T-helper 2 cell (primary cell): ENCODE measurements at places on chromosomes 2 and 18.
A peak's percentile ranks its signal among the peaks of the same experiment; 100 is the strongest.

DNA sequence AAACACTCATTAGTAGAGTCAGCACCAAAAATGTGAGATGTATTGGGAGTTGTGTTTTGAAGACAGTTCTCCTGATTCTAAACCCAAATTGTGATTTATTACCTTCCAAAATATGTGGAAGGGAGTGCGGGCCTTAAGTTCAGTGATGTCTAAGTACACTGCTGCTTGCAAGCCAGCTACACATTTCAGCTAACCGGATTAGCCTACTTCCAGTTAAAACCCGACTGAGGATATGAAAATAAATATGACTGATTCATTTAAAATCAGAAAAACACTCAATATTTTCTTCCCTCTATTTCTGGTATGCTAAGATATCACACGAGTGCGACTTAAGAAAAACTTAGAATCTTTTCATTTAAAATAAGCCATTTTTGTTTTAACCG, 907 bp downstream of the FHL2 start:
- no peak for DNase-seq

- DNase-seq = no peak
Observed at GRCh38 chr2:162579169-162579568, 235.2 kb downstream of the GCA start.

DNA sequence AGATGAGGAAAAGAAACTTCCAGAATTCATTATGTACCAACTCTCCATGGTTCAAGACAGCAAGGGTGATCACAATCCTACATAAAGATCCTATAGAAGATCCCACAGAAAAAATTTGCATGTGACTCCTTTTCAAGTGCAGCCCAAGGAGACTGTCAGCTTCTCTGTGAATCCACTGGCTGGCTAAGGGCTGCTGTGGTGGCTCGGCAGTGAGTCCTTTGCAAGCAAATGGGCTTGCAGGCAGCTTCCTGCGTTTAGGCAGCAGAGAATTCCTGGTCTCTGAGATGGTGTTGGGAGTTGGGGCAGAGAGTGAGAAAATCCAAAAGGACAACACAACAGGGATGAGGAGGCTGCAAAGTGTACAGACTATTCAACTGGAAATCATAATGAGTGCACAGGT, 43.4 kb downstream of the NABP1 start:
- DNase-seq = no peak

GRCh38 chr18:62209046-62209445, 22.0 kb downstream of the RELCH start:
- no peak for DNase-seq

- DNase-seq = no peak
Observed at GRCh38 chr2:148719941-148720436, 75.4 kb downstream of the EPC2 start.

GRCh38 chr2:142321706-142322280, 191.0 kb upstream of the LRP1B start:
- no peak for DNase-seq

GRCh38 chr2:31269087-31269486, 35.1 kb downstream of the EHD3 start:
- DNase-seq = no peak

DNA sequence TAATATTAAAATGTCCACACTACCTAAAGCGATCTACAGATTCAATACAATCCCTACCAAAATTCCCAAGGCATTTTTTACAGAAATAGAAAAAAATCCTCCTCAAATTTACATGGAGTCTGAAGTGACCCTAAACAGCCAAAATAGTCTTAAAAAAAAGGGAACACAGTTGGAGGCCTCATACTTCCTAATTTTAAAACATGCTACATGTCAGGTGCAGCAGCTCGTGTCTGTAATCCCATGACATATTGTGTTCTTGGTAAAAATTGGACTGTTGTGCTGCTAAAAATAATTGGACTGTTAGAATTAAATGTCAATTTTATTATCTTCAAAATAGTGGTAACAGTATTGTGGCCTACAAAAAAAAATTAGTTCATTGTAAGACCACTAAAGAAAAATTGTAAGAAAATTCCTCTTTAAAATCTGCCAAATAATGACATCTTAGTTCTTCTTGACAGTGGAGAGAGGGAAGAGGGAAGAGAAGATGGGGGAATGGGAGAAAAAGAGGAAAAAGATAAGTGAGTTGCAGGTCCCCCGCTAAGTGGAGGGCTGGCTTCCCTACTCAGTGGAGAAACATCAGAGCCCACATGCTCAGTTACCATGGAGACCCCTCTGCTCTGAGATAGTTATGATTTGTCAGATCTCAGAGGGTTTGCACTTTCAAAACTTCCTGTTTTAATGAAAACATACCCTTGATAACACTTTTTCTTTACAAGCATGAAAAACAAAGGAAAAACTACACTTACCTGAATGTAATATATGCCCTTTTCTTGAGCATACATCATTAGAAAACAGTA, 46.5 kb downstream of the UNC50 start:
- peak; percentile 20 for DNase-seq

DNA sequence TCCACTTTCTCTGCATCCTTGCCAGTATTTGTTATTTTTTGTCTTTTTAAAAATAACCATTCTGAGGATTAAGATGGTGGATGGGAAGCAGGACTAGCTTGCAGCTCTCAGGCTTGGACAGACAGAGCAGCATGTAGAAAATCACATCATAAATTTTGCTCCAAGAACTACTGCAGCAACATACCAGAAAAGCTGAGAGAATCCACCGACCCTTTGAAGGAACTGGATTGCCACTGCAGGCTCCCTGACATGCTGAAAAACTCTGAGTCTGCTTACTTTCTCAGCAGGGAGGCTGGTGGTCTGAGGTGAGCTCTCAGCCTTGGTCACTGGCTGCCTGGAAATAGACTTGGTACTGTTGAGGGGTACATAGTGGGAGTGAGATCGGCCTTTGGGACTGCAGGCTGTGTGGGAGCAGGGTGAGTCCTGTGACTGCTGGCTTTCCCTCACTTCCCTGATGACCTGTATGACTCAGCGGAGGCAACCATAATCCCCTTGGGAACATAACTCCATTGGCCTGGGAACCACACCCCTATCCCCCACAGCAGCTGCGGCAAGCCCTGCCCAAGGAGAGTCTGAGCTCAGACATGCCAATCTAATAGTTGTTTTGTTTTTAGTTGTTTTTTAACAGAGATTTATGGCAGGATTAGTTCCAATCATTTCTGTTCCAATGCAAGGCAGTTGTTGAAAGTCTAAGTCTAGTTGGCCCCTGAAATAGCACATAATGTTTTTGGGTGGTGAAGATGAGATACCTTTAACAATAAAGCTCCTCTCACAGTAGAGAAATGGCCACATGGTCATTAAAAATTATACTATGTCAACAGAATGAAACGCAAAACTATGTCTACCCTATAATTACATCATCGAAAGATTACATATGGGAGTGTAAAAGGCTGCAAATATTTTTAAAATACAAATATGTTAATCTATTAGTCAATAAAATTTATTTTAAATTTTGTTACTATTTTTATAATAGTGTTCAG, 414.2 kb upstream of the CHAC2 start:
- DNase-seq = no peak

DNA sequence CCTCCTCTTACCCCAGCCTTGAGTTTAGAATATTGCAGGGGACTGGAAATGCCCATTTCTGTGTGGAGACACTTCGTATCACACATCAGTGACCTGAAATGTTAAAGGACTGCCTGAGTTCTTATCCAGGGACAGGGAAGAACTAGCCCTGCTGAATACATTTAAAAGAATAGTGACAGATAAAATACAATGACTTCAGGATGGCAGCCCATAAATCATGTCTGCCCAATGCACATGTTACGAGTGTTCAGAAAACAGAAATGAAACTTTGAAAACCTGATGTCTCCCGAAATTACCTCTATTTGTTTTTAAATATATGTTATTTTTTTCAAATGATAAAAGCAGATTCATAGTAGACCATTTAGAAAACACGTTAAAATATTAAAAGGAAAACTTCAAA, 22.3 kb upstream of the RAB12 start:
- DNase-seq = no peak

- no peak for DNase-seq
Observed at GRCh38 chr18:59268127-59268720, 5.0 kb downstream of the RAX start.

GRCh38 chr2:98253461-98254070, 92.7 kb upstream of the CNGA3 start:
- DNase-seq = no peak

DNA sequence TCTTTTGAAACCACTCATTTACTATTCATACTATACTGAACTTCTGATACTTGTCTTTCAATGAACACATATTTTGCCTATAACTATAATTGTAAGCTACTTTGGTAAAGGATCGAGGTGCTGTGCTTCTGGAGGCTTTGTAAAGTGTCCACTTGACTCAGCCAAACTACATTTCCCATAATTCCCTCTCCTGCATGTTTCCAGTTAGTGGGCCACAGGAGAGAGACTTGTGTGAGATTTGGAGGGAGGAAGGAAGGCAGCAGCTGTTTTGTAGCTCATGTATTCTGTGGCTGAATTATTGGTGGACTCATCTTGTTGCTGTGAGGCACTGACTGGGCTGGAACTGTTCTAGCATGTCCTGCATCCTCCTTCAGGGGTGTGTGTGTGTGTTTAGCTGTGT, 328.8 kb downstream of the ARL6IP6 start:
- DNase-seq = no peak

- no peak for DNase-seq
Observed at GRCh38 chr18:32332708-32333107, 138.0 kb downstream of the GAREM1 start.
